Retina (tissue), 1 donor: ENCODE measurements at places on chromosomes 13 and 19.

GRCh38 chr13:32748305-32748704 lies 162.1 kb downstream of the PDS5B start:
- DNase-seq: no peak

DNA sequence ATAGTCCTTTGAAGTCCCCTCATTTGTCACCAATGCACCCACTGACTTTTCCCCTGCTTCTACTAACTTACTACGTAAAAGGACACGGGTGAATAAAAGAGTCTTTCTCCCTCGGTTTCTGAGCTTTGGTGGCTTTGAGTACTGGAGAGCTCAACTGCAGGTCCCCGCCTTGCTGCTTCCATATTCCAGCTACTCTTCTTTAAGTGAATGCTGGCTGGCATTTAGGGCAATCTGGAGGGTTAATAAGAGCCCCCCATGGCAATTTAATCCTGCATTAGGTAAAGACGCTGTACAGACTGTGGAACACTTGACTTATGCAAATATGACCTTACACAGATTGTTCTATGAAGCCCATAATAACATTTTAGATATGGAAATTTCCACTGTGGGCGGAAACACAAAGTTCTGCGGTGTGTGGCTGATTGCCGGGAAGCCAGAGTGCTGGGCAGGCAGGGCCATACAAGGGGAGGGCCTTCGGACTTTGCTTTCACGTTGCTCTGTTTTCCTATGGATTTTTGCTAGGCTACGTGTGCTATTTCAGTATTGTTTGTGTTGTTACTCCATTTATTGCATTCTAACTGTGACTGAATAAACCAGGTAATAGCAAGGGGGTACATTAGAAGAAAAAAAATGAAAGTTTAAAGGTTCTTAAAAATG lies 97.5 kb downstream of the SLC10A2 start:
- DNase-seq: no peak

DNA sequence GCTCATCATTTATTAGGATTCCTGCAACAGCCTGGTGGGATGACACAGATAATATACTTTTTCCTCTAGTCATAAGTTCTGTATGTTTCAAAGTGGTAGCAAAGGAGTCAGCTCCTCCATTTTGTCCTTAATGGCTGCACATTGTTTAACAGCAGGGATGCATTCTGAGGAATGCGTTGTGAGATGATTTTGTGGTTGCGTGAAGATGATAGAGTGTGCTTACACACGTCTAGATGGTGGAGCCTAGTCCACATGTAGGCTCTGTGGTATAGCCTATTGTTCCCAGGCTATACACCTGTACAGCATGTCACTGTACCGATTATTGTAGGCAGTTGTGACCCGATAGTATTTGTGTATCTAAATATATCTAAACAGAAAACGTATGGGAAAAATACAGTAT lies 4.6 kb downstream of the SMARCA4 start:
- no peak for DNase-seq

DNA sequence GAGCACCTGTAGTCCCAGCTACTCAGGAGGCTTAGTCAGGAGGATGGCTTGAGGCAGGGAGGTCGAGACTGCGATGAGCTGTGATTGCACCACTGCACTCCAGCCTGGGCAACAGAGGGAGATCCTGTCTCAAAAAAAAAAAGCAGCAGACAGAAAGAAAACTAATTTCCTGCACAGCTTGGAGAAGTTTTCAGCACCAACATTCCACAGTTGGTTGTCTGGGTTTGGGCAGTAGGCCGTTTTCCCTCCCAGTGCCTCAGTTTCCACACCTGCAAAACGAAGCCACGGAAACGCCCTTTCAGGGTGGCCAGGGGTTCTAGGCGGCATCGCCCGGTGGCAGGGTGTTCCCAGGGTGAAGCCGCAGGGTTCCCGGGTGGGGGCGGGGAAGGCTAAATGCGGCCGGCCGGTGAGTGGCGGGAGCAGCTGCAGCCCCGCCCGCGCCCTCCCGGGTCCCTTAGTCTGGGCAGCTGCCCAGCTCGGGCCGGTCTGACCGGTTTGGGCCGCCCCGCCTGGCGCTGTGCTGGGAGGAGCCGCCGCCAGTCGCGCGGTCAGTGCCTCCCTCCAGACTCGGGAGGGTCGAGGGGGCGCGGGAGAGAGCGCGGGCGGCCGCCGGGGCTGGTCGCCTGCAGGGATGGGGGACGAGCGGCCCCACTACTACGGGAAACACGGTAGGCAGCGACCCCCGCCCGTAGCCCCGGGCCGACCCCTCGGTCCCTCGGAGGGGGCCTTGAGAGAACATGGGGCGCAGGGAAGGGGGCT lies at the start of gene SLC44A2:
Gene SLC44A2 (plus strand): TSS at position 551 of the 759 bp plus-strand sequence. CDS start 81 bp downstream, at position 632.
- peak; percentile 66 for DNase-seq

DNA sequence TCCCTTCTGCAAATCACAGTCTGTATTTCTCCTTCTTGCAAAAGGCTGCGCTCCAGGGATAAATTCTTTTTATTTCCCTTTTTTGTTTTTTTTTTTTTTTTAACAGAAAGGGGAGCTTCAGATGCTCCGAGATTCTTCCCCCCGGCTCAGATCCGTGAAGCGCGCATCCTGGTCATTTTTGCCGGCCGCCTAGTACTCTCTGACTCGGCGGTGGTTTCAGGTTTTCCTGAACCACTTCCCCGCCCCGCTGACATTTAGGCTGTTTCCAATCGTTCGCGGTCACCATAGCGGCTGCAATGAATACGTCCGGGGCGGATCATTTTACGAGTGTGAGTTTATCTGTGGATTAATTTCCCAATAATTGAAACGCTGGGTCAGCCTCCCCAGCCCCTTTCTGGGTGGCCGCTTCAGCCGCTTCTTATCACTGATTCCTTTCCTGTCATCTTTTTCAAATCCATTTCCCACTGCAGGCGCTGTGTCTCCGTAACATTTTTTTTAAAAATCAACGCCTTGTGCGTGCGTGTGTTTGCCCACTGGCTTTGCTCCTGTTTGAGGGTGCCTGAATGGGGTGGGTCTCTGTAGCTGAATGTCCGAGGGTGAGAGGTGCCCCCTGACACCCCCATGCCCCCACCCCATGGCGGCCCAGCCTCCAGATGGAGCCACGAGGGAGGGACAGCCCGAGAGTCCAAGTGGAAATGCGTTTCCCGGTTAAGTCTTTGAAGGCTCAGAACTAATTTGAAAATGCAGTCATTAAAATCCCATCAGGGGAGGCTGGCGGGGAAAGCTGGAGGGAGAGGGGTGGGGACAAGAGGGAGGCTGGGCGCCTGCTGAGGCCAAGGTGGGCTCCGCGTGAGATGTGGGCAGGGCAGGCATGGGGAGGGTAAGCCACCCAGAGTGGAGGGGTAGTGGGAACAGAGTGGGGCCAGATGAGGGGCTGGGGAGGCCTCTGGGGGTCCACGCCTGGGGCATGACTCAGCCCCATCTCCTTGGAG lies 10.6 kb downstream of the ONECUT3 start:
- no peak for DNase-seq

DNA sequence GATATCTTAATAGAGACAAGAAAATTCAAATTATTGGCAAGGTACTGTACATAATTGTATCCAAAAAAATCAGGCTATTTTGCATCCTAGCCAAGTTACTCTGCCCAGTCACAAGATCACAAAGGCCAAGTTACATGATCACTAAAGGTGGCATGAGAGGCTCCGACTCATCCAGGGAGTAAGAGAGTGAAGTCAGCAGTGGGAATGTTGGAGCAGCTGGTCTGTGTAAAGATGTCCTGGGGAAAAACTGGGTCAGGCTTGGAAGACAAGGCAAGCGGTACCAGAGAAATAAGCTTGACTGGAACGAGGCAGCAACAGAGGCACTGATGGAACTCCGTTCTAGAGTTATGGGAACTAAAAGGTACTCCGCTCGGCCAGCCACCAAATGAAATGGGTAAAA lies 50.2 kb upstream of the PSG2 start:
- no peak for DNase-seq
